HS-27A (cell line): ENCODE measurements at places on chromosomes 2 and 18.

- no peak for DNase-seq
Observed at GRCh38 chr2:221176667-221177066, 395.4 kb downstream of the EPHA4 start.

GRCh38 chr2:46334389-46335271 lies 37.4 kb downstream of the EPAS1 start:
- peak; percentile 84 for DNase-seq

GRCh38 chr2:202135091-202135874 lies 62.2 kb downstream of the KIAA2012 start:
- peak; percentile 66 for DNase-seq

DNA sequence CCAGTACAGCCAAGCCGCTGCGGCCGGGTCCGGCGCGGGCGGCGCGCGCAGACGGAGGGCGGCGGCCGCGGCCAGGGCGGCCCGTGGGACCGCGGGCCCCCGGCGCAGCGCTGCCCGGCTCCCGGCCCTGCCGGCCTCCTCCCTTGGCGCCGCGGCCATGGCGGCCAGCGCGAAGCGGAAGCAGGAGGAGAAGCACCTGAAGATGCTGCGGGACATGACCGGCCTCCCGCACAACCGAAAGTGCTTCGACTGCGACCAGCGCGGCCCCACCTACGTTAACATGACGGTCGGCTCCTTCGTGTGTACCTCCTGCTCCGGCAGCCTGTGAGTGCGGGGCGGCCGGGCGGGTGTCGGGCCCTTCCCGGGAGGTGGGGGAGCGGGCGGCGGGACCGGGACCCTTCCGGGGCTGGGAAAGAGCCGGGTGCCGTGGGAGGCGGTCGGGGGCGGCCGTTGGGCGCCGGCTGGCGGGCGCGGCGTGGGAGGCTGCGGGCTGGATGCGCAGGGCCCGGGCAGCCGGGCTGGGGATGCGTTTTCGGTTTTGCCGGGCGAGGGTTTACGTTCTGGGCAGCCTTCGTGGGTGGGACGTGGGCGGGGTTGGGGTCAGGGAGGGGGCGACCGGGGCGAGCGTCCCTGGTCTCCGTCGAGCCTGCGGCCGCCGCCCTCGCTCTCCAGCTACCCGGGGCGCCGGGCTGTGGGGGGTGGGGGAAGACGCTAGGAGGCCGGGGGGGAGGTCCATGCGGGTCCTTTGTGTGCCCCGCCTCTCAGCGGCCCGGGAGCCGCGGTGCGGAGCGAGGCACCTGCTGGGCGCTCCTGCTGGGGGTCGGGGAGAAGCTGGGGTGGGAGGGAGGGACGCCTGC lies 537 bp downstream of the AGFG1 start:
- DNase-seq, result no peak

GRCh38 chr18:34493099-34493544 lies 217.0 kb upstream of the DTNA start:
- DNase-seq, result peak; percentile 27

DNA sequence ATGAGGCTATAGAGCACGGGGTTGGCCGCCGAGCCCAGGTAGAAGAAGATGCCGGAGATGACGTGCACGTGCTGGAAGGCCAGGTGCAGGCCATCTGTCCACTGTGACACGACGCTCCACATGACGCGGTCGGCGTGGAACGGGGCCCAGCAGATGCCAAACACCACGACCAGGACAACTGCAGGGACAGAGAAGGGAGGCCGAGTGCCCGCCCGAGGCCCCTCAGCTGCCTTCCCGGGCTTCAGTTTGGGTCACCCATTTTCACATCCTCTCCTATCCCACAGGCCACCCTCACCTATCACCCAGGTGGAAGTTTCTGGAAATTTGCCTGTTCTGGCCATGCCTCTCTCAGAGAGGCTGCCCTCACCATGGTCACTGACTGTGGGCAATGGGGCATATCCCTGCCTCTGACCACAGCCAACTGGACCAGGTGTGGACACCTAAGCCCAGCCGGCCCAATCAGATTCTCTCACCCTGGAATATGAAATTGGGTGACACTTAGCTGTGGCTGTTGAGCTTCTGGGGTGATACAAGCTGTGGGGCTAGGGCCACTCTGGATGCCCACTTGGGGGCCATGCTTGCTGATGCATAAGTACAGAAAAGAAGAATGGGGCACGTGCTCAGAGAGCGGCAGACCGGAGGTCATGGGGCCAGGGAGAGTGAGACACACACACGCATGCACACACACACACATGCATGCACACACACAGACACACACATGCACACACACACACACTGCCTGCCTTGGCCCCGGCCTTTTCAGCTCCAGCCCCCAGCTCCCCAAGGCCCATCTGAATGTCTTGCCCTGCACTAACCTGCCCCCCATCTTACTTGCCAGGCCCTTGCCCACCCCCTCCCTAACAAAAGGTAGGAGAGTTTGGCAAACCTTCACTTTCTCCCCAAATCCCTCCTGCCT lies 4.7 kb downstream of the NMUR1 start:
- no peak for DNase-seq

DNA sequence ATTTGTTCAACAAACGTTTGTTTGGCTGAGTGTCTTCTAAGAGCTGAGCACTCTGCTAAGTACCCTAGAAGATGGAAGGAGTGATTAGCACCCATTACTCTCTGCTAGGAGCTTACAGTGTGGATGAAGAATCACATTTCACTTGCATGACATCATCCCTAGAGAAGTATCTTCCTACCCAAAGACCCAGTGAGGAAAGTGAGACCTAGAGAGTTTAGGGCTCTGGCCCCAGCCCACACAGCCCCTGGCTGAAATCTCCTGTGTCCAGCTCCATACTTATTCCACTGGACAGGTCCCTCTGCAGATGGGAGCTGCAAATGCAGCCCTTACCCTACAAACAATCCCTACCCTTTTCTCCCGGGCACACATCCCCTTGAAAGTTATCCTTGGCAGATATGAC lies 26.8 kb upstream of the EPAS1 start:
- peak; percentile 9 for DNase-seq

- DNase-seq, result no peak
Observed at GRCh38 chr2:10410001-10410822, 37.9 kb downstream of the ODC1 start.

DNA sequence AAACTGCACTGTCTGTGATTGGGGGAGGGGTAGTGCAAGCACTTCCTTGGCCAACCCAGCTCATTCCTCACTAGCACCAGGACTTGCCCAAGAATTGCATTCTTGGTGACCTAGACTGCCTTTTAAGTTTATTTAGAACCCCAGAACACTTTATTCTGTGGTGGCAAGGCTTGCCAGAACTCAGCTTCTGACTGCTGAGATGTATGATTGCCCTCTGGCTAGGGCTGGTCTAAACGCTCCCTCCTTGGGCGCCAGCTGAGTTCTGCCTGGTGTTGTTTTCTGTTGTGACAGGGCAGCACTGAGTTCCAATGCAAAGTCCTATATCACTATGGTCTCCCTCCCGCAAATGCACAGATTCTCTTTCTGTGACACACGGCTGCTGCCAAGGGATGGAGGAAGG lies 247.7 kb downstream of the ZNF385B start:
- peak; percentile 24 for DNase-seq

- DNase-seq, result no peak
Observed at GRCh38 chr18:37565977-37566478, 430 bp upstream of the CELF4 start.

- no peak for DNase-seq
Observed at GRCh38 chr18:1658908-1659566, 754.4 kb downstream of the ADCYAP1 start.

DNA sequence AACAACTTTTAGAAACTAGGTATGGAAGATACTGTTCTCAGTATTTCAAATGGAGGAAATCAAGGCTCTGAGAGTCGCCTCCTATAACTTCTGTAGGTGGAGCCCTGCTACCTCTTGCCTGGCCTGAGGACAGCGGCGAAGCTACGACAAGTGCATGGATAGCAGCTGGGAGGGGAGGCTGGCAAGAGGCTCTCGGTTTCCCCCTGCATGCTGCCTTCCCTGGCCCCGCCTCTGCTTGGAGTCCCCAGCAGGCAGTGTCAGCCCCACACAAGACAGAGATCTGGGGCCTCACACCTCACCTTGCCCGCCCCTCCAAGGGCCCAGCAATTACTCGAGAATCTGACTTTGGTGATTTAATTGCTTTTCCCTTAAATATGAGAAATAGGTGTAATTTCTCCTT lies 107.6 kb upstream of the POU3F3 start:
- no peak for DNase-seq

DNA sequence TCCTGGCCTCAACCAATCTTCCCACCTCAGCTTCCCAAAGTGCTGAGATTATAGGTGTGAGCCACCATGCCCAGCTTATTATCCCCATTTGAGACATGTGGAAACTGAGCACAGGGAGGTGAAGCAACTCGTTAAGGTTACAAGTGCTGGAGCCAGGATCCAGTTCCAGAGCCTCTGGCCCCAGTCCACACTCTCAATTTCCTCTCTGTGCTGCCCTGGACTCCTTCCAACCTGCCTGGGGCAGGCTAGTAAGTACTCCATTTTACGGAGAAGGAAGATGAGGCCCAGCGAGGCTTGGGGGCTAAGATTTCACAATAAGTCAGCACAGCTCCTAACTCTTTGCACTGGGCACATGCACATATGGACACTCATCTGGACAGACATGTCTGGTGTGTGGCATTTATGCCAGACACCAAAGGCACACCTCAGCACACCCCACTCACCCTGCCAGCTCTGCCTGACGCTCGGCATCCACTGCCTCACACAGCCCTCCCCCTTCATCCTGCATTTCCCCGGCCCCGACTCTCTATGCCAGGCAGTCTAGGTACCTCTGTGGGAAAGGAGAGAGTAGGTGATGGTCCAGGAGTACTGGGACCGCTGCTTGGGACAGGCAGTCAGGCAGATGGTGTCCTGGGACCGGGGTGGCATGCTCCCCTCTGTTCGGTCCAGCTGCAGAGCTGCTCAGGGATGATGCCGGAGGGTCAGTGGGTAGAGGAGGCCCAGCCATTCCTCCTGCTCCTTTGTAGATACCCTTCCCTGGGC lies 20.5 kb downstream of the CFAP65 start:
- no peak for DNase-seq

- DNase-seq, result no peak
Observed at GRCh38 chr2:74357627-74358026, 14.4 kb upstream of the SLC4A5 start.

GRCh38 chr18:48918660-48919456 lies 31.9 kb downstream of the SMAD7 start:
- no peak for DNase-seq

DNA sequence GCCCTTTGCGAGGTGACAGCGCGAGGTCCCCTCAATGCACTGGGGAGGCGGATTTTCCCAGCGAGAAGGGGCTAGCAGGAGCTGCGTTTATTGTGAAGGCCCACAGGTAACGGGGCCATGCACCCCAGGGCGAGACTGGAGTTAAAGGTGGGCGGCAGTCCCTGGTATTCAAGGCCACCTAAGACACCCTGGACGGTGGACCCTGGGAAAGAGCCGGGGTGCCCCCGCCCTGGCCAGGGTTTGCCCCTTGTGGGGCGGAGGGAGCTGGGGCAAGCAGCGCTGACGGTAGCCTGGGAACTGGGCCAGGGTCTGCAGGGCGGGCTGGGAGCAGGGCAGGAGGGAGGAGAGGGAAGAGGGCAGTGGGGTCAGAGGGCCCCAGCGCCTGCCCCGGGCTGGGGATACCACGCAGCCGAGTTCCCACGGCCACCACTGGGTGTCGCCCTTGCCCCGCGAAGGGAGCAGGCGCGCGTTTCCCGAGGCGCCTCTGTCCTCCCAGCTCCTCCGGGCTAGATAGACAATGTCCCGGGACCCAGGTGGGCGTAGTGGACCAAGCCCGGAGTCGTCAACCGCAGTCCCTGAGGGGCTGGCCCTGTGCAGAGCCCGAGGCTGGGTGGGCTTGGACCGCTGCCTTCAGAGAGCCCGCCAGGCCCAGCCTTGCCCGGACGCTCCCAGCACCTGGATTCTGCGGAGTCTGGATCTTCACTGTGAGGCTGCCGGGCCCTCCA lies 80.2 kb downstream of the SMAD4 start:
- DNase-seq, result no peak

- DNase-seq, result peak; percentile 23
Observed at GRCh38 chr2:173151671-173152401, 76.2 kb downstream of the MAP3K20 start.

DNA sequence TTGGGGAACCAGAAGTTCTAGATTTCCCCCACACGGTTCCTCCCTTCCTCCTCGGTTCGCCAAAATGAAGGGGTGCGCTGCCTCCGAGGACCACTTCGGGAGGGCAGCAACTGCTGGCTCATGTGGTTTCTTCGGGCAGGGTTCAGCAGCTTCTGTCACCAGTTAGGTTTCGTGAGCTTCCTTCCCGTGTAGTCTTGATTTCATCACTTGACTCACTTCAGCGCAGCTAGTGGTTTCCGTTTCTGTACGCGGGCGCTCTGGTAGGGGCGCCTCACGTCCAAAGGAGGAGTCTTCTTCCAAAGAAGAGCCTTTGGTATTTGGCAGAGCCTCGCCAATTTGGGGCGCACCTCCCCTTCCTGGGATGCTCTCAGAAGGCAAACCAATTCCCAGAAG lies 485 bp upstream of the GALNT3 start:
- no peak for DNase-seq

DNA sequence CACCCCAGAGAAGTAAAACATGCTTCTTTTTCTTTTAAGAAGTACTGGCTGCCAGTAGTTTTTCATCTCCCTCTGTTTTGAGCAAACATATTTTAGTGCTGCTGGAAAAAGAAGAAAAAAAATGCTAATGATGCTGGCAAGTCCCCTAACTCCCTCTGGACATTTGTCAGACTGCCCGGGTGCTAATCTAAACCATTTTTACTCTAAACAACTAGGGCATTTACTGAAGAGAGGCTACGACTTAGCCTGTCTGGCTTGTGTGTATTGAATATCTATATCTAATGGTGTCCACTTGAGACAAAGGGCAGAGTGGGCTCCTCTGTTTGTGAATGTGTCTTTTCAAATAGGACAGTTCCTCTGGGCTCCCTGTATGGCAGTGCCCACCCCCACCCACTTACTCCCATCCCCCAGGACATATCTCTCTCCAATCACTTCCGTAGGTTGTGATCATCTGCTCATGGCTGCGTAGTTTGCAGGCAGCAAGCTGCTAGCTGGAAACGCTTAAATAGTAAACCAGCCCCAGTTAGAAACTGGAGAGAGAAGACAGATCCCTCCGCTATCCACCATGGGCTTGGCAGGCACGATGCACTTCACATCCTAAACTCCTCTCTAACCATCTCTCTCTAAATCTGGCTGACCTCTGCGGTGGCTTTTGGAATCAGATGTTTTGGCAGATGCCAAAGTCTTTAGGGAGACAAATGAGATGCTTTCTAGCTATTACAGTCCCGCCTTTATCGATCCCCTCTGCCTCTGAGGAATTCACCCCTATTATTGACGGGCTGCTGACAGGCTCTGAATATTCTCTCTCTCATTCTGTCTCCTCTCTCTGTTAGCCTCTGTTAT lies 58.3 kb downstream of the DOCK10 start:
- DNase-seq, result no peak

GRCh38 chr2:33421820-33422219 lies 54.6 kb upstream of the RASGRP3 start:
- no peak for DNase-seq

DNA sequence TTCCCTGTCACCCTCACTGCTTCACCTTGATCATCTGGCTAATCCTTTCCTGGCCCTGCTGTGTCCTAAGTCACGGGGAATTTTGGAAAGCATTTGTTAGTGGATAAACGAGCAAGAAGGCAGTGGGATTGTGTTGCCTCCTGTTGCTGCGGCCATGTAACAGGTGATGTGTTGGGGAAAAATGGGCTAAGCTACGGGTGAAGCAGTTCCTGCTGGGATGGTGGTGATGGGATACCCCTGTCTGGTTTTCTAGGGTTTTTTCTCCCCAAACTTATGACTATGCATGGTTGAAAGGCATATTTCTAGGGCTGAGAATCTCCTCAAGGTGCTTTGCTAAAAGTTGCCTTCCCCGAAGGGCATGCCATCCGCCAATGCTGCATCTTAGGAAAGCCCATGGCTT lies 68.1 kb downstream of the WDSUB1 start:
- DNase-seq, result no peak
